Right ventricle myocardium inferior (tissue), 1 donor: ENCODE measurements at places on chromosomes 13 and 19. TPM values are rescaled to one million over a fixed set of nuclear protein-coding genes. Genes with fewer than 3 reads are reported as not detected.

The IGSF23 gene
- not detected for total RNA-seq

The LGALS14 gene
- not detected for total RNA-seq

The ZNF780A gene
- 8.1 TPM for total RNA-seq

The ZNF599 gene
- 3.7 TPM for total RNA-seq

The MBD3L1 gene
- not detected for total RNA-seq

The F2RL3 gene
- 0.27 TPM for total RNA-seq

The NECTIN2 gene
- 41.8 TPM for total RNA-seq

The BEST2 gene
- not detected for total RNA-seq

The ZNF526 gene
- total RNA-seq, result 6.1 TPM

The ZIC5 gene
- not detected for total RNA-seq

The PRX gene
- 3.5 TPM for total RNA-seq

The LGALS4 gene
- 0.76 TPM for total RNA-seq

The ZIK1 gene
- total RNA-seq, result 3.3 TPM

The C1QTNF9B gene
- total RNA-seq, result 3.1 TPM

The TTC9B gene
- total RNA-seq, result not detected

The SLC10A2 gene
- total RNA-seq, result not detected

The FUT2 gene
- total RNA-seq, result not detected
